ENCODE measurements at places on chromosomes 13 and 19.

DNA sequence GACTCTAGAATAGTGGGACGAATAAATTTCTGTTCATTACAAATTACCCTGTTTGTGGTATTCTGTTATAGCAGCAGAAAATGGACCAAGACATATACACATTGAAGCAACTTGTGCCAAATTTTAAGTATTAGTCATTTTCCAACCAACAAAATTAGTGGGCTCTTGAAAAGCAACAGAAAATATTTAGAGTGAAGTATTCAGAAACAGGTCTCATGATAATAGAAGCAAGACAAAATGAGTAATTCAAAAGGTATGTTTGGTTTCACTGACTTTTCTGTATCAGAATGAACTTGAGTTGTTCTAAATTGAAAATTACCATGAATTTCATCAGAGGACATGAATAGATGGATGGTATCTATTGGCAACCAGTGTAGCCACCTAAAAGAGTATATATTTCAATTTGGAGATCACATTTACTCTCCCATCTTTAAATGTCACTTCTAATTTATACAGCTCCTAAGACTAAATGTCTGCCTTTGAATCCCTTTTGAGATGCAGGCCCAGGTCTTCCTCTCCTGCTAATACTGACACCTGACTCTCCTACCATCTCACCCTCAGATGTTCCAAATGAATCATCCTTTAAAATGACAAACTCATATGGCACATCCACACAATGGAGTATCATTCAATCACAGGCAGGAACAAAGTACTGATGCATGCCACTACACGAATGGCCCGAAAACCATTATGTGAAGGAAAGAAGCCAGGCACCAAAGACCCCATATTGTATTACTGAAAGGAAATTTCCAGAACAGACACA lies 40.7 kb upstream of the DOCK9 start:
- DNase-seq = no peak

DNA sequence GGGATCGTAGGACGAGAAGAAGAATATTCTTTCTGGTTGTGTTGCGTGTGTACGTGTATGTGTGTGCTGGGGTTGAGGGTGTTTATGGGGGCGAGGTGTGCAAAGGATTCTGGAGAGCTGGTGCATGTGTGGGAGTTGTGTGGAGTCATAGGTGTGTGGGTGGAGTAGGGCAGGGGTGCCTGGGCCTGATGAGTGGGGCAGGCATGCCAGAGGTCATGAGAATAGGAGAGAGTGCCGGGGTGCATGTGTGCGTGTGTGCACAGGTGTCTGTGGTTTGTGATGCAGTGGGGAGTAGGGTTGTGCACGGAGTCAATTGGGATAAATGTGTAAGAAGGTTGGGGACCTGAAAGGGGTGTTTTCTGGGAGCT lies 649 bp downstream of the TMEM91 start:
- no peak for DNase-seq

GRCh38 chr19:4061178-4061682 lies 5.5 kb downstream of the ZBTB7A start:
- DNase-seq = no peak

DNA sequence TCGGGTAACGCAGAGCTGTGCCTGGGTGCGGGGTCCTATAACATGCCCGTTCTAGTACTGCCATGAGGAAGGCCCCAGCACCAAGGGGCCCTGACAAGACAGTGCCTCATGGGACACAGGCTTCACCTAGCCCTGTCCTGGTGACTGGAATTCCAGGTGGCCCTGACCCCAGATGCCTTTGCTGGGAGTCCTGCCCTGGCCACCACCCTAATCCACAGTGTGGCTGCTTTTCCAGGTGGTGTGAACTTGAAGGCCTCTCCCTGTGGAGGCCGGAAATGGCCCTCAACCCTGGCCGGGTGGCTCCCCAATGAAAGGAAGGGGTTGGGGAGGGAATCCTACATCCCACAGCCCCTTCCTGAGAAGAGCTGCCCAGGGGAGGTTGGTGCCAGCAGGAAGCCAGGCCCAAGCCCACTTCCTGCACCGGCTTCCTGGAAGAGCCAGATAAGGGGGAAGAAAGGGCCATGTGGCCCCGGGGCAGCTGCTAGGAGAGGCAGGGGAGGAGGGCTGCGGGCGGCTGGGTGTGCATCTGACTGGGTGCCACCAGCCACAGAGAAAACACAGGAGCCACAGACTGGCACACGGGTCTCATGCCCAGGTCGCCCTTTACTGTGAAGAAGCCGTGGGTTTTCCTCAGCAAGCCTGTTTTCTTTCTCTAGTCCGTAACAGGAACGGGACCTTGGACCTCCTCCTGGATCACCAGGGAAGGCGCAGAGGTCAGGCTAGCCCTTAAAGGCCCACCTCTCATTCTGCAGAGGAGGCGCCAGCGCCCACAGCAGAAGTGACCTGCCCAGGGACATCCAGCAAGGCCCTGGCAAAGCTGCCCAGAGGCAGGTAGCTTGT lies 4.7 kb downstream of the LSM4 start:
- DNase-seq = no peak

- DNase-seq = no peak
These were observed 74.3 kb downstream of the CRYL1 start for GRCh38 chr13:20451397-20451796.

GRCh38 chr19:57682226-57682766 lies 519 bp downstream of the ZNF551 start:
- no peak for DNase-seq

- no peak for DNase-seq
These were observed 23.2 kb upstream of the GTF3A start for GRCh38 chr13:27401210-27401609.
